Activated T-helper 1 cell treated with anti-CD3 and anti-CD28 coated beads, Interleukin-2, amount 50 U/mL, for 16 hours (primary cell): ENCODE measurements at places on chromosomes 6 and 20.

DNA sequence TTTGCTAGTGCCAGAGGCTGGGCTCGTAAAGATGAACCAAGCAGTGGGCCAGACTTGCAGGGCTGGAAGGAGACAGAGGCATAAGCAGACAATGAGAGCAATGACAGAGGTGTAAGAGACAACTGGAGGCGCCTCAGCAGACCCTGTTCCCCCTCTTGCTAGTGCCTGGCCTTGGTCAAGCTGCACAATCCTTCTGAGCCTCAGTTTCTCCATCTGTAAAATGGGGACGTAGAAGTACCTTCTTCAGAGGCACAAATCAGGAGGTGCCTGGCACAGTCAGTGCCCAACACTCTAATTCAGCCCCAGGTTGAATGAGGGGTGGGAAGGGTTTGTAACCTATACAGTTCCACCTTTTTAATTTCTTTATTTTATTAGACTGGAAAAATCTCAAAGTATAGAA lies 23.2 kb downstream of the BPIFB1 start:
- no peak for DNase-seq

- DNase-seq, result no peak
These were observed 66.8 kb upstream of the IYD start for GRCh38 chr6:150301846-150302519.

GRCh38 chr20:55888685-55889084 lies 116.6 kb downstream of the CBLN4 start:
- no peak for DNase-seq

GRCh38 chr6:26613689-26614683 lies 17.2 kb downstream of the ABT1 start:
- no peak for DNase-seq

- DNase-seq, result no peak
These were observed 17.0 kb downstream of the TOP1 start for GRCh38 chr20:41045671-41046070.

- no peak for DNase-seq
These were observed 33.9 kb upstream of the VGLL2 start for GRCh38 chr6:117231466-117231865.

DNA sequence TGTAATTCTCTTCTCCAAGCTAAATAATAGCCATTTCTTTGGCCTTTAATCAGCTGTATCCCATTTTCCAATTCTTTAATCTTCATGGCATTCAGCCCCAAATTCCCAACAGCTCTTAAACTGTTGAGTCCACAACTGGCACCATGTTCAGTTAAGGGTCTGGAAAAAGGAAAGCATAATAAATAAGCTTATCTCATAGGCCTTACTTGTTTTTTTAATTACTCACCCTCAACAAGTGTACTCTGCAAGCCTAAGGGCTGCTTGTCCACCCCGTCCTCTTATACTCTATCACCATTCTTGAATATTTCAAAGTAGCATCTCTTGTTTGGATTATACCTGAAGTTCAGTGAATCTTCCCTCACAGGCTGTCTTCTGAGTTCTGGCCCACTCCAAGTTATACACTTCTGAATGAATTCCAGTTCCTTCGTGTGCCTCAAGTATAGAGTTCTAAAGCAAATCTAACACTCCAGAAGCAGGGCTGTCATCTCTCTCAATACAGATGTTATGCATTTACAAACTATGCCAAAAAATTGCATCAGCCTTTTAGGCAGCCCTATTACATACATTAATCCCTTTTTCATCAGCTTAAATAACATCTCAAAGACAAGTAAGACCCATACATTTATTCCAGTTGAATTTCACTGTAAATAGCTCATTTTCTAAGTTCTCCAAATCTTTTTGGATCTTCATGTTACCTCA lies 98.7 kb downstream of the COL21A1 start:
- DNase-seq, result no peak

GRCh38 chr20:3557237-3557785 lies 86.5 kb downstream of the ATRN start:
- no peak for DNase-seq

DNA sequence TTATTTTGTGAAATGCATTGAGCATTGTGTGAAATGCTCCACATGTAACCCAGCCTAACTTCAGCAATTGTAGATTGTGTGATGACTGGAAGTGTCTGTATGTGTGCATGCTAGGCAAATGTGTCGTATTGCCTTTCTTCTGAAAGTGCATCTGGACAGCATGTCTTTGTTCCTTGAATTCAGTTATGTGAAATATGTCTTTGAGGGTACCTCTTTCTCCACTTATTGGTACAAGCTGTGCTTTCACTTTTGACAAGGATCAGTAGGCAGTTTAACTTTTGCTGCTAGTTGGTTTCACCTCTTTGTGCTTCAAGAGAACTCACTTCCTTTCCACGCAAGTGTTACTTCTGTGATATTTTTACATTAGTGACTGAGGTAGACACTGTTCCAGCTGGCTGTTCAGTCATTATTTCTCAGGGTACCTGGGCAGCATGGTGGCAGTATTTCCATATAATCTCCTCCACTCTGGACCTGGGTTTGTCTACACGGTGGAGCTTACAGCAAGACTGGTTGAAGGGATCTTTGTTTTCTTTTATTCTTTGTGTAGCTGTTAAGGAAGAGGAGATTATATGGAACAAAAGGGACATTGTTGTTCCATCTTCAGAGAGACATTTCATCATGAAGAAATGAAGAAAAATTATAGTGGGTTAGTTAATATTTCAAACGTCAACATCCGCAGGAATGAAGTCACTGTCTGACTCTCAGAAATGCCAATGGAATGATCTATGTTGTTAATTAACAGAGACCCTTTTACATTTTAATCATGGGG lies 175.4 kb downstream of the UTRN start:
- DNase-seq, result no peak

- no peak for DNase-seq
These were observed 66.9 kb downstream of the ZBTB2 start for GRCh38 chr6:151324488-151324825.

GRCh38 chr6:108966855-108967755 lies 118.9 kb downstream of the ARMC2 start:
- no peak for DNase-seq

DNA sequence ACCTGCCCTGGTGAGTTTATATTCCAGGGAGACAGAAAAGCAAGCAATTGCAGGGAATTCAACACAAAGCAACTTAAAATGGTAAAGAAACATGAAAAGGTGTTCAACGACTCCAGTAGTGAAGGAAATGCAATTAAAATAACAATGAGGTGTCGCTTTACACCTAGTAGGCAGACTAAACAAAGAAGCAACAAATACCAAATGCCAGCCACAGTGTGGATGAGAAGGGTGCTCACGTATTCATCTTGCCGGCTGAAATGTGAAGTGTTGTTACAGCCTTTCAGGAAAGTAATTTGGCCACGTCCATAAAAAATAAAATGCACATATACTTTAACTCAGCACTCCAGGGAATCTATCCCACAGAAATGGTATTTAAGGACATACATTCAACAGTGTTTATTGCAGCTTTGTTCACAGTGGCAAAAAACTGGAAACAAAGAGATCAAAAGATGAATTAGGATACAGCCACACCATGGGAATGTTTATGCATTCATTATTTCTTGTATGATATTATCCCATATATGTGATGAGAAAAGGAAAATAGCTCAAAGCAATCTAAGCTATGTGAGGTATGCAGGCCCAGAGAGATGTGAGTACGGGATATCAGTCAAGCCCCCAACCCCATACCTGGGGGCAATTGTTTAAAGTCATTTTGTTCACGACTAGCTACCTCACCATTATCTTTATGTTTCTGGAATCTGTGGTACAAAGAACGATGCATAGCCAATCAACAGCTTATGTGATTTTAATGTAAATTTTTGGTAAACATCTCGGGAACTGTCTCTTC lies 266.0 kb upstream of the SOX4 start:
- no peak for DNase-seq

GRCh38 chr6:106300944-106301343 lies 24.6 kb downstream of the ATG5 start:
- no peak for DNase-seq

DNA sequence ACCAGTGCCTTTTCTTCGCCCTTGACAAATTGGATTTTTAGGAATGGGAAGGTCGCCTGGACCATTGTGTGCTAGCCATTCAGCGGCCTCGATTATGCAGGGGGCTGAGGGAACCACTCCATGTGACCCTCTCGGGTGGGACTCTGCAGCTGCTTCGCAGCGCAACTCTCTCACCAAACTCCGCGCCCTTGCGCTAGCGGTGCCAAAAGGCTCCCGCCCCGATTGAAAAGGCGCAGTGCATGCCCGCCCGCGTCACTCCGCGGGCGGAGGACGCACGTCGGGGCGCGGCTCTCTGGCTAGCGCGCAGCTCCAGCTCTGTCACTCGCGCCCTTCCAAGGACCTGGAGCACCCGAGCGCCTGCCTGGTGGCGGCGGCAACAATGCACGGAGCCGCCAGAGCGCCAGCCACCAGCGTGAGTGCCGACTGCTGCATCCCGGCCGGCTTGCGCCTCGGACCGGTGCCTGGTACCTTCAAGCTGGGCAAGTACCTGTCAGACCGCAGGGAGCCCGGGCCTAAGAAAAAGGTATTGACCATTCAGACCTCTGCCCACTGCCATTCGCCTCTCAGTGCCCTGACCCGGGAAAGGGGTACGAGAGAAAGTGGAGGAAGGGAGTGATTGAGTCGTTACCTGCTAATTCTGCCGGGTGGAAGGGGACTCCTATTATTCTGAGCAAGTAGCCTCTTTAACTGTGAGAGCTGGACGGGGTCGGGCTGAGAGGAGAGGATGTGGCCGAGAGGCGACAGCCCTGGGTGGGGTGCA lies at the start of gene PRDM13:
TSS of gene PRDM13 (plus strand) at position 178 of the 760 bp plus-strand sequence. CDS start at position 380, 202 bp downstream.
- DNase-seq, result no peak

DNA sequence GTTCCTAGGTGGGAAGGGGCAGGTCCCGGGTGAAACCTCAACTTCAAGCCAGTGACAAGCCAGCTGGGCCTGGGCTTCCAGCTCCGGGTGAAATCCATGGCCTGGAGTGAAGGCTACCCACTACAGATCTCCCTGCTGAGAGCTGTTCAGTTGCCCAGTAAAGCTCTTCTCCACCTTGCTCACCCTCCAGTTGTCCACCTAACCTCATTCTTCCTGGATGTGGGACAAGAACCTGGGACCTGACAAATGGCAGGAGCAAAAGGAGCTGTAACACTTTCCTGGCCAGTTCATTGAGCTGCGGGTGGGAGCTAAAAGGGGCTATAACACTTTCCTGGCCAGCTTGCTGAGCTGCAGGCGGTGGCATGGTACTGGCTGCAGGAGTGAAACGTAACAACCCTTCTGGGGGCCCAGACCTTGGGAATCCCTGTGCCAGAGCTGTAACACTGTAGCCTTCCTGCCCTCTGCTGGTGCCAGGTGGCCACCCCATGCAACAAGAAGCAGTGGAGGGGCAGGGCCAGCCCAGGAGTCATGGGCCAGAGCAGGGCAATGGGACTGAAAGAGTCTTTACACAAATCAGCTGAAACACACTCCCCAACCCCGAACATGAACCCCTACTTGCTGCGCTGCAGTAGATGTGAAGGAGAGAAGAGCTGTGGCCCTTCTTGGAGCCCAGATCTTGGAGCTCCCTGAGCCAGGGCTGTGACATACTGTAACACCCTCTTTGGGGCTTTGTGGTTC lies 3.6 kb upstream of the HINT3 start:
- no peak for DNase-seq

DNA sequence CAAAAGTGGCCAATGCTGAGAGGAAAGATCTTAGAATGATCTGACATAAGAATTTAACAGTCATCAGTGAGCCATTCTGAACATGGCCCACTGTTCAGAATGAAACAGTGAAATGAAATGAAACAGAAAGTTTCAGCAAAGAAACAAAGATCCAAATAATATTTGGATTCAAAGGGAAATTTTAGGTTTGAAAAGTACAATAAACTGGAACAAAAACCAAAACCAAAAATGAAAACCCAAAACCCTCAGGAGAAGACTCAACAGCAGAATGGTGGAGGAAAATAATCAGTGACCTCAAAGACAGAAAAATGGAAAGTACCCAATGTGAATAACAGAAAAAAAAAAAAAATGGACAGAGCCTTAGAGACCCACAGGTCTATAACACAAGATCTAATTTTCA lies 66.1 kb upstream of the EMILIN3 start:
- DNase-seq, result no peak

GRCh38 chr6:70396796-70397729 lies 16.2 kb upstream of the FAM135A start:
- DNase-seq, result no peak

DNA sequence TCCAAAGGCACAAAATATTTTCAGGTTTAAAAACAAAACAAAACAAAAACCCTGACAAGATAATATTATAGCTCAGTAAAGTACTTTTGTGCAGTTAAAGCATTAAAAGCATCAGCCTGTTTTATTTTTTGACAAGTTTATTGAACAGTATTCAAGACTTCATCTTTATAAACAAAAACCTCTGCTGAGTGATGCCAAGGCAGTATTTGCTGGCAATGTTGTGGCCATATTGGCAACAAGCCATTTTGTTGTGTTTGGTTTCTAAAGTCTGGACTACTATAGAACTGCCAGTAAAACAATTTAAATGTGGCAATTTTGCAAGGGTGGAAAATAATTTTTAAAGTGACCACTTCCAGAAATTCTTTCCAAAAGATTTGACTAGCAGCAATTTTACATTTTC lies 15.9 kb downstream of the CPNE1 start:
- DNase-seq, result no peak

DNA sequence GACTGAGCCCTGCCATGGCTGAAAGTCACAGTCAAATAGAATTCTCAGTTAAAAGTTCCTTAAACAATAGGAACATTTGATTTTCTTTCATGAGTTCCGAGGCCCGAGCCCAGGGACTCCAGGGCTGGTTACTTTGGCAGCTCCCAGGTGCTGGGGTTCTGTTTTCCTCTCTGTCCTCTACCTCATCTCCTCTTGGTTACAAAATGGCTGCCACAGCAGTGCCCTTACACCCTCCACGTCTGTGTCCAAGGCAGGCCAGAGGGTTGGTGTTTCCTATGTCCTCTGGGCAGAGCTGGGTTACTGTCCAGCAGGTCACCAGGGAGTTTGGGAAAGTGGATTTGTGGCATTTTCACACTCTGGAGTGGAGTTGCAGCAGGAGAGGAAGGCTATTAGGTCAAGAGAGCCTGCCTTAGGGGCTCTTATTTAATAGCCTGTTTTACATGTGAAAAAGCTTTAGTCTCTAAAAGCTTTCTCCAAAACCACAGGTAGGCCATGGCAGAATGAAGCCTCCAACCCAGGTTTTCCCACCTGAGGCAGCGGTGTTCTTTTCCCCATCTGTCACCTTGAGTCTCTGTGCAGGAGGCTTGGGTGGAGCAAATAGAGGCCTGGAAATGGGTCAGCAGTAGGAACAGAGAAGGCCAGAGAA lies 111.0 kb downstream of the DTD1 start:
- no peak for DNase-seq

DNA sequence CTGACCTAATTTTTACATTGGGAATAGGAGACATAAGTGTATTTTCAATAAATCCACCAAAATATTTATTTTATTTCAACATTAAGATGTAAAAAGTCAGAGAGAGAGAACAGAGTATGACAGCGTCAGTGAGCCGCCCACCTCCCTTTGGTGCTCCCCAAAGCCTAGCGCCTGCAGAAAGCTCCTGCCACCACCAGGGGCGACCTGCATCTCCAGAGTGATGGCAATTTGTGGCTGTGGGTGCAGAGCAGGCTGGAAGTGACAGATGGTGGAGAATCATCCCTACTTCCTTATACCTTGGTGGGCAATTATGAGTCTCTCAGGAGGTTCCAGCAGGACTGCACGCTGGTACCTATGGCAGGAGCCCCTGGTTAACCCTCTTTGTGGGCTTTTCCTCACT lies 87.3 kb downstream of the PTPRT start:
- DNase-seq, result no peak
